ENCODE measurements at places on chromosomes 7 and 10. TPM values are rescaled to one million over a fixed set of nuclear protein-coding genes. Genes with fewer than 3 reads are reported as not detected.

Gene GPR15LG
- total RNA-seq, result not detected

DNA sequence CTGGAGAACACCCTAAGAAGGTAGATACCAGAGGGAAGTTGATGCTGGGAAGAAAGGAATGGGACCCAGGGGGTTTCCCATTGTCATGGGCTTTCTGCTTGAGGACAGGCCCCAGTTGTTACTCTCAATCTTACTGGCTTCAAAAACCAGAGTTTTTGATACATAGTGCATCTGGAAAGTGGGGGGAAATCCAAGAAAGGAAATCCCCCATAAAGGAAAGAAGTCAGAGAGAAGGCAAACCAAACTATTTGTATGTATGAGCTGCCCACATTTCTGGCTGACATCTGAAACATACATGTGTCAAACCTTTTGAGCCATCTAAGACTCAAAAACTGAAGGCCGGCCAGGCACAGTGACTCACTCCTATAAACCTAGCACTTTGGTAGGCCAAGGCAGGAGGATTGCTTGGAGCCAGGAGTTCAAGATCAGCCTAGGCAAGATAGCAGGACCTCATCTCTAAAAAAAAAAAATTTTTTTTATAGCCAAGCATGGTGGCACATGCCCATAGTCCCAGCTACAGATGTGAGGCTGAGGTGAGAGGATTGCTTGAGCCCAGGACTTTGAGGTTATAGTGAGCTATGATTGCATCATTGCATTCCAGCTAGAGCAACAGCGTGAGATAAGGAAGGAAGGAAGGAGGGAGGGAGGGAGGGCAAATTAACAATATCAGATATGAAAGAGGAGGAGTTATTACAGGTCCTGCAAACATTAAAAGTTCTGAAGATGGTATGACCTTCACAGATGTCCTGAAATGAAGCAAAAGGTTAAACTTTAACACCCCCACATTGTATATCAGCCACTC is 6.7 kb upstream of the COA1 start:
- no peaks in the 10 kb centered on the region for H3K27me3 ChIP-seq
- H3K36me3 ChIP-seq, result no peaks in the 10 kb centered on the region
- no peak for DNase-seq
- no peaks in the 10 kb centered on the region for H3K4me1 ChIP-seq
- H3K27ac ChIP-seq, result no peak overlapping the region
- no peak overlapping the region for H3K4me3 ChIP-seq

DNA sequence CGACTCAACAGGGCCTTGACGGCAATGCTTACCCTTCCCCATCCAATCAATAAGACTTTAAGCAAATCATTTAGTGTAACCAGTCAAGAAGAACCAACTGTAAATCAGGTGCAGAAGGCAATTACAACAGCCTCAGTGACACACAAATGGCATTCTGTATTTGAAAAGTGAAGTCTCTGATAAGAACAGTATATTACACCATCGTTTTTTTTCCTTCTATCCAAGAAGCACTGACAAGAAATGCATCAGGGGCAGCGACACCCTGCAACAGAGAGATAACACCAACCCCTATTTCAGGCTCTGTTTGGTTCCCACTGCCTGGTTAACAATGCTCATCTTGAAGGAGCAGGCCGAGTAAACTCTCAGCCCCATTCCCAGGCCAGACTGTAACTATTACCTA is 204.0 kb upstream of the AOAH start:
- H3K27ac ChIP-seq, result no peak overlapping the region
- H3K36me3 ChIP-seq, result no peaks in the 10 kb centered on the region
- DNase-seq, result no peak
- no peaks in the 10 kb centered on the region for H3K4me1 ChIP-seq
- H3K27me3 ChIP-seq, result no peaks in the 10 kb centered on the region

DNA sequence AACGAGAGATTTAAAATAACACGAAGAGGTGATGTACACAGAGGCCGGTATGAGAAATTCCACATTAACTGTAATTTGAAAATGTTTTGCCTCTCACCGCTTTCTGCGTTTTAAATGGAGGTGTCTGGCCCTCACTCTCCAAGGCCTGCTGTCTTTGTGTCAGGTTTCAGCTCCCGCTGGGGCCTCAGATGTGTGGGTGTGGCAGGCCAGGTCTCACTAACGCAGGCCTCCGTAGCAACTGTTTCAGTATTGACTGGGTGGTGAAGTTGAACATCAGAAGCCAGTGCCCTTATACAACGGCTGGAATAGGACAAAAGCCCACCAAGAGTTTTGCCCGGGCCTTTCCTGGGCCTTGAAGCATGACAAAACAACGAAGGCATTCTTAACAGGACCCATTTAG is 303.1 kb downstream of the ADARB2 start:
- DNase-seq, result no peak
- H3K4me3 ChIP-seq, result no peak overlapping the region
- H3K36me3 ChIP-seq, result no peaks in the 10 kb centered on the region
- H3K27ac ChIP-seq, result no peak overlapping the region
- peaks cover 4% of the 10 kb centered on the region for H3K27me3 ChIP-seq

Gene CLRN3
- total RNA-seq, result not detected

GRCh38 chr10:95229724-95230627 is 35.9 kb downstream of the ACSM6 start:
- H3K27me3 ChIP-seq, result no peaks in the 10 kb centered on the region
- H3K27ac ChIP-seq, result peak overlapping the region; percentile 92
- H3K4me3 ChIP-seq, result peak overlapping the region; percentile 50
- H3K4me1 ChIP-seq, result peaks cover 33% of the 10 kb centered on the region
